ENCODE measurements at places on chromosomes 7 and 10. TPM values are rescaled to one million over a fixed set of nuclear protein-coding genes. Genes with fewer than 3 reads are reported as not detected.

GRCh38 chr7:12357508-12357907 lies 46.2 kb downstream of the VWDE start:
- no peak for DNase-seq

- no peak for DNase-seq
These were observed 44.6 kb downstream of the WDR37 start for GRCh38 chr10:1100691-1101368.

GRCh38 chr7:130959743-130960207 lies 225.8 kb upstream of the KLF14 start:
- DNase-seq: no peak

The ADAM12 gene
- 3.7 TPM for total RNA-seq

The AKR1C4 gene
- not detected for total RNA-seq

GRCh38 chr7:81811956-81812865 lies 42.4 kb upstream of the HGF start:
- DNase-seq: no peak

The STEAP4 gene
- 4.2 TPM for total RNA-seq

DNA sequence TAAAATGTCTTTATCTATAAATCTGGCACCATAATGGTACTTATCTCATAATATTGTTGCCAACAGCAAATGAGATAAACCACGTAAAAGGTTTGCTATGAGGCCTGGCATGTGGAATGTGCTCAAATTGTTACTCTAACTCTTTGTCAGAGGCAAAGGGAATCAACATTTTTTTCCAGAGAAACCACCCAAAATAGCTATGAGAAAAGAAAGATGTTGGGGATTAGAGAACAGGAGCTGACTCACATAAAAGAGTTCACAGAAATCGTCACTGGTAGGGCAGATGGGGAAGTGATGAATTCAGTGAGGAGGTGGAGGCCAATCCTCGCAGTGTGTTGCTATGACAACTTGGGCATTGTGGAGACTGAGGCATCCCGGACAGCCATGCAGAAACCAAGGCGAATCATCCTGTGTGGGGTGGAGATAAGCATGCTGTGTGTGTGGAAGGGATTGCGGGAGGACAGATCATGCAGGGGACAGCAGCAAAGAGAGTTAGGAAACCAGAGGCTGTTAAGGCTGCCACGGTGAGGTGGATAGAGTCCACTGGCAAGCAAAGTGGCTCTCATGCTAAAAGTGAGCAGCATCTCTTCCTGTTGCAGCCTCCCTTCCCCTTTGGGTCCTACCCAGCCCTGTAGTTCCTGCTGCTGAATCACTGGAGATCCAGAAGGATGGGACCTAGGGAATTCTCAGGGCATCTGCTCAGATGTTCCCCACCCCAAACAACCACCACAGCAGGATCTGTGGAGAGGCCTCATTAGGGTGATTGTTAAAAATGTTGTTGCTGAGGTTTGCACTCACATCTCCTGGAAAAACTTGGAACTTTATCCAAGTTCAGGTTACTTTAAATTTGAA lies 103.9 kb downstream of the CUBN start:
- no peak for DNase-seq

- no peak for DNase-seq
These were observed 1.5 kb downstream of the ANK3 start for GRCh38 chr10:60388116-60388625.

DNA sequence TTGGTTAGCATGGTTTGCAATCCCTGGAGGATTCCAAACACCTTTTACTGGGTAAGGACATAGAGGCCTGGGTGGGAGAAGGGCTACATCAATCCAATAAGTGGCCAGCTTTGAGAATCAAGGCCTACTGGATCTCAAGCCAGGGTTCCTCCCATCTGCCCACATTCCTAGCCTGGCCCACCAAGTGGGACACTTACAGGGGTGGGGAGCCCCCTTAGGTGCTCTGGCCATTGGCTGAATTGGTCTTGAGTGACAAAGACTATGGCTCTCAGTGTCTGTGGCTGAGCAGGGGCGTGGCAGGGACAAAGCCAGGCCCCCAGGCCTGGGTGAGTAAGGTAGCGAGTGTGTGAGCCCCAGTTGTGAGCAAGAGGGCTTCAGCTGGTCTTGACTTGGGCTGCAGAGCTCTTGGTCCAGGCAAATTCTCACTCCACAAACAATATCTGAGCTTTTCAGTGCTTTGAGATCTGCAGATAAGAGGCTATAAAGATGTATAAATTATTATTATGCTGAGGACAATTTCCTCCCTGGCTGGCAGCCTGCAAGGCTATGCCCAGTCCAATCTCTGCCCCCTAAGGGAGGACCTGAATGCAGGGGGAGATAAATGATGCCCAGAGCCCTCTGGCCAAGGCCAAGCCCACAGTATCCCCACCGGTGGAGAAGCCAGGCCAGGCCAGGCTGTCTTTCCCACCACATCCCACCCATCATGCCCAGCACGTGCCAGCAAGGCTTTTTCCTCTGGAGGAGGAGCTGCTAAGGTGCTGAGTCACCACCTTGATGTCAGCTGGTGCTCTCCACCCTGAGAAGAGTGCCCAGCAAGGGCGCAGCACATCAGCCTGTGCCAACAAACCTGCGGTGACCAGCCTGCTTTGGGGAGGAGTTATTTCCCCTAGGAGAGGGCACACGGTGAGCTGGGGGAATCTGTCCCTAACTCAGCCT lies 80.7 kb upstream of the DUSP5 start:
- no peak for DNase-seq

The SLC18A3 gene
- total RNA-seq: not detected

The DKK1 gene
- total RNA-seq: not detected

GRCh38 chr10:129764011-129764900 lies 199.8 kb downstream of the EBF3 start:
- no peak for DNase-seq

GRCh38 chr10:86285136-86285790 lies 81.3 kb downstream of the GRID1 start:
- DNase-seq: no peak

GRCh38 chr10:52423369-52423768 lies 109.3 kb downstream of the DKK1 start:
- no peak for DNase-seq

The GNAI1 gene
- total RNA-seq: 6.5 TPM

DNA sequence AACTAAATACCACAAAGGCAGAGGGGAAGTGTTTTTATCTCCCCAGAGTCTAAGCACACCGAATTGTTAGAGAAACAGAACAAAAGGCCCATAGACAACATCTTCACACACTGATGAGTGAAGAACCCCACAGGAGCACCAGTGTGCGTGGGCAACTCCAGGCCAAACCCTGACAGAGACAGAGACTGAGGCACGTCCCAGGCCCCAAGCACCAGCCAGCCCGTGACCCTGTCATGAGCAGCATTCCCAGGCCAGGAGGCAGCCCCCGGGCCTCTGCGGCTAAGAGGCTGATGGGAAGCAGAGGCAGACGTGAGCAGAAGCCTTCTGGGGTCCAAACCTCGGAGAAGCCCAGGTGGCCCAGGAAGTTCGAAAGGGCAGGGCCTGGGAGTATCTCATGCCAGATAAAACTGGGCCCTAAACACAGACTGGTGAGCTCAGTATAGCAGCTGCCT lies 184.4 kb downstream of the TCERG1L start:
- DNase-seq: no peak

- no peak for DNase-seq
These were observed 8.4 kb downstream of the C10orf105 start for GRCh38 chr10:71711052-71711623.

- no peak for DNase-seq
These were observed 282.6 kb upstream of the LRRN3 start for GRCh38 chr7:110808361-110808760.

GRCh38 chr7:78039790-78040776 lies 241.5 kb downstream of the PHTF2 start:
- DNase-seq: peak; percentile 20

DNA sequence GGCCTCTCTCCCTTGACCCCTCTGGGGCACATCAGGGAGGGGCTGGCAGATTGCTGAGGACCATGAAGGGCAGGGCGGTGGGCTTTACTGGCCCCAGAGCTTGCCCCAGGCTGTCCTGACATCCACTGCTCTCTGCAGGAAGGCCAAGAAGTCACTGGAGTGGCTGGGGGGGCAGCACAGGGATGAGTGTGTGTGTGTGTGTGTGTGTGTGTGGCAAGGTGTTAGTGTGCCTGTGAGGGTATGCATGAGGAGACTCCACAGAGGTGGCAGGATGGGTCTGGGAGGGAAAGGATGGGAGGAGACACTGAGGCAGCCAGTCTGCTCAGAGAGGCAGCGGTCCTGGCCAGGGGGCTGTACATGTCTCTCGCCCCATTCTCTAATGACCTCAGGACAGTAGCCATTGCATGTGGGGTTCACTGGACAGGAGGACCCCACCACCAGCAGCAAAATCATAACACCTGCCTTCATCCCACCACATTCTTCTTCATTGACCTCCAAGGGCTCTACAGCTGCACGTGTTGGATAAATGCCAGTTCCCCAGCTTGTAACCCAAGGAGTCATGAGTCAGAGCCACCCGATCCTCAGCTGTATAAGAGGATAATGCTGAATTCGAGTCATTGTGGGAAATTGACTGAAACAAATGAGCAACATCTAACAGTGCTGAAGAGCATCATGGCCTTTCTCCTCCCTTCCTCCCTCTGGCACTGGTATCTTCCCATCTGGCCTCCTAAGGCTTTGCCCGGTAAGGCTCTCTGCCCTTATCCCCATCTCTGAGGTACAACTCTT lies 720.5 kb downstream of the GRID1 start:
- no peak for DNase-seq

GRCh38 chr10:72248468-72249151 lies 25.1 kb upstream of the DDIT4 start:
- peak; percentile 79 for DNase-seq

The SFTPA1 gene
- 1.4 TPM for total RNA-seq

The LIPF gene
- total RNA-seq: not detected

DNA sequence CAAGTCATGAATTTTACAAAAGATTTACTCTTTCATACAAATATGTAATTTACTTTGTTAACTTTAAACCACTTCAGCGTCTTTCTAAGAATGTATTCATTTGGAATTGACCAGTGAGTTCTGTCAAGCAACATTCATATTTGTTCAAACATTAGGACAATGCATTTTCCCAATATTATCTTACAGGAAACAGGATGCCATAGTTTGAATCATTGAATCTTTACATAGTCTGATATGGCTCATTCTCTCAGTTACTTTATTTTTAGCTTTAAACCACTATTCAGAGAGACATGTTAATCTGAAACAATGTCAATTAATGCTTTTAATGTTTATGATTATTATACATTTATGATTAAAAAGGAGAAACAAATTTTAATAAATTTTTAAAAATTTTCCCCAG lies 21.1 kb upstream of the MEOX2 start:
- DNase-seq: no peak

DNA sequence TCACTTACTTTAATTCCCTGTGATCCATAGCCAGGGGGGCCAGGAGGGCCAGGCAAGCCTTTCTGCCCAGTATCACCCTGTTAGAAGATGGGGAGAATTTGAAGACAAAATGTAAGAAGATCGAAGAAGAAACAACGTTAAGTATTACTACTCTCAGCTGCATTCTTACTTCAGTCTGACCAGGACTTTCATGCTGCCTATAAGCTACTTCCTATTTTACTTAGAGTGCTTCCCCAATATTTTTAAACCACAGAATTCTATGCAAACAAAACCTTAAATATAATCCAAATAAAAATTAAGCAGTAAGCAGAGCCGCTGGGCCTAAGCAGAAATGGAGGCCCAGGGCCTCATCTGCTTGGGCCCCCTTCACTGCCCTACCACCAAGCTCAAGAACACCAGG lies 117.8 kb downstream of the COL28A1 start:
- DNase-seq: no peak

The RALA gene
- 8.3 TPM for total RNA-seq

The RBP3 gene
- total RNA-seq: not detected

DNA sequence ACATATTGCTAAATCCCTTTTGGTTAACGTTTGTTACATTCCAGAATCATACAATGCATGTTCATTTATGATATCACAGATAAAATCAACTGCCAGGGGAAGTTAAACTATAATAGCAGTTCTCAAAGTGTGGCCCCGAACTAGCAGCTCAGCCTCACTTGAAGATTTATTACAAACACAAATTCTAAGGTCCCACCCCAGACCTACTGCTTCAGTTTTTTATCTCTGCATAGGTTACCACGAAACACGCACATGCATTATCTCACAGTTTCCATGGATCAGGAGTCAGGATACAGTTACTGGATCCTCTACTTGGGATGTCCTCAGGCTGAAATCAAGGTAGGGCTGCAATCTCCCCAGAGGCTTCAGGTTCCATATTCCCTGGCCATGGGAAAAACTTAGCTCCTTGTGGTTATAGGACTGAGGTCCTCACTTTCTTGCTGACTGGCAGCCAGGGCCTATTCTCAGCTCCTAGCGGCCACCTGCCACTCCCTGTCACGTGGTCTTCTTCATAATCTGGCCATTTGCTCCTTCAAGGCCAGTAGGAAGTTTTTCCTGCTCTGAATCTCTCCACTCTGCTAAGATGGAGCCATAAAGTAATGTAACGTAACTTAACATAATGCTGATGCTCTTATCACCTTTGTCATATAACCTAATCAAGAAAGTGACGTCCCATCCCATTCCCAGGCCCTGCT lies 50.5 kb upstream of the YAE1 start:
- DNase-seq: no peak

The ZP3 gene
- total RNA-seq: 12.8 TPM

DNA sequence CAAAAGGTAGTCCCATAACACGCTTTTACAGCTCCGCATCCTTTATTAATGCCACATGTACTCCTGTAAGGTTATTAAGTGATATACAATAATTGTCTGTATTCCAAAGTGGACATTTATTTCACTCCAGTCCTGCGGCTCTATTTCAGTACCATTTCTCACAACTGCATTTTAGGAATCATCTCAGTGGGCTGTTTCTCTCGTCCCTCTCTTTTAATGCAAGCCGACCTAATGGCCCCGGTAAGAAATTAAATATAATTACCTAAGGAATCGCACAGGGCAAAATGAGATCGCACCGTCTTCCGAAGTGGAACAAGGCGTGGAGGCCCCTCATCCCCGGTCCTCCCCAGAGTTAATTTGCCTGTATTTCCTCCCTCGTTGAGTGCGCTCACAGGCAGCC lies 216.5 kb downstream of the RAB11FIP2 start:
- DNase-seq: no peak

- DNase-seq: no peak
These were observed 132.4 kb upstream of the GDF10 start for GRCh38 chr10:47167591-47167990.

DNA sequence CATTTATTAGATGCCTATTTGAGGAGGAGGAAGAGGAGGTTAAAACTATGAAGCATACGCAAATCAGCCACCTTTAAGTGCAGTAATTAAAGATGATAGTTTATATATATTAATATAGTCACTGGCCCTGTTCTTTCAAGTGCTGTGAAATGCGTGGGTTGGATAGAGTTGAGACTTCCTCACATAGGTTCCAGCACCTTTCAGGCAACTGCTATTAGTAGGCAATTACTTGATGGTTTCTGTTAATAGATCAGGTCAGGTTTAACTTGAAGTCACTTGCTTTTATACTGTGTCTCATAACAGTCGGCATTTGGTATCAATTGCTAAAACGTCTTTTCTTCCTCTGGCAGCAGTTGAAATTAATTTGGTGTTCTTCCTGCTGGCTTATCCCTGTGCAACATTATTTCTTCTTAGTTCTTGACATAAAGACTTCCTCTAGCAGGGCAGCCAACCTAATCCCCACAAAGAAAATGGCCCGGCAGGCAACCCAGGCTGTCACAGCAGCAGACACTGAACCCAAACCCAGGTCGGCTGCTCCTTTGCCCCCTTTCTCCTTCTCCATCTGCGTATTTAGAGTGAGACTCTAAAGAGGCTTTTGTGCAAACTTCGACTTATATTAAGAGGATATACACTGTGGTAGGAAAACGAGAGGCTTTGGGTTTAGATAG lies 35.3 kb upstream of the BET1 start:
- no peak for DNase-seq

GRCh38 chr7:158973941-158974785 lies 117.8 kb downstream of the DYNC2I1 start:
- DNase-seq: no peak

- DNase-seq: no peak
These were observed 21.2 kb downstream of the TECTB start for GRCh38 chr10:112304267-112304859.

The AOC1 gene
- total RNA-seq: 7.1 TPM

Measured in pancreas (tissue), 10 donors.